Chondrocyte (in vitro differentiated cells): ENCODE measurements at places on chromosomes 3 and 15. TPM values are rescaled to one million over a fixed set of nuclear protein-coding genes. Genes with fewer than 3 reads are reported as not detected.

AADACL2 gene
- not detected in 3 replicates for total RNA-seq

GRCh38 chr3:171407759-171408158 is 52.4 kb downstream of the TNIK start:
- peak overlapping the region; percentile 60 for H3K27ac ChIP-seq
- H3K4me3 ChIP-seq, result no peak overlapping the region
- DNase-seq, result no peak
- H3K27me3 ChIP-seq, result no peaks in the 10 kb centered on the region
- no peaks in the 10 kb centered on the region for H3K36me3 ChIP-seq

CD200R1 gene
- not detected in 3 replicates for total RNA-seq

- no peak for DNase-seq
- H3K27me3 ChIP-seq, result no peaks in the 10 kb centered on the region
- no peak overlapping the region for H3K27ac ChIP-seq
- H3K4me1 ChIP-seq, result peaks cover 23% of the 10 kb centered on the region
- H3K4me3 ChIP-seq, result no peak overlapping the region
- peaks cover 1% of the 10 kb centered on the region for H3K36me3 ChIP-seq
These were observed 9.5 kb upstream of the FSTL1 start for GRCh38 chr3:120460181-120460790.

- no peaks in the 10 kb centered on the region for H3K4me1 ChIP-seq
- no peak for DNase-seq
- H3K36me3 ChIP-seq, result no peaks in the 10 kb centered on the region
These were observed 241.4 kb downstream of the EDEM1 start for GRCh38 chr3:5428607-5429516.

TM2D3 gene
- 42.0 to 46.5 TPM (median 44.7 TPM) in 3 replicates for total RNA-seq

GRCh38 chr3:27252646-27253045 is 116.5 kb downstream of the NEK10 start:
- H3K4me3 ChIP-seq, result no peak overlapping the region
- peaks cover 7% of the 10 kb centered on the region for H3K36me3 ChIP-seq
- H3K27me3 ChIP-seq, result no peaks in the 10 kb centered on the region
- DNase-seq, result no peak

EPHA6 gene
- total RNA-seq, result 0.33 to 0.70 TPM (median 0.62 TPM) in 3 replicates

DNA sequence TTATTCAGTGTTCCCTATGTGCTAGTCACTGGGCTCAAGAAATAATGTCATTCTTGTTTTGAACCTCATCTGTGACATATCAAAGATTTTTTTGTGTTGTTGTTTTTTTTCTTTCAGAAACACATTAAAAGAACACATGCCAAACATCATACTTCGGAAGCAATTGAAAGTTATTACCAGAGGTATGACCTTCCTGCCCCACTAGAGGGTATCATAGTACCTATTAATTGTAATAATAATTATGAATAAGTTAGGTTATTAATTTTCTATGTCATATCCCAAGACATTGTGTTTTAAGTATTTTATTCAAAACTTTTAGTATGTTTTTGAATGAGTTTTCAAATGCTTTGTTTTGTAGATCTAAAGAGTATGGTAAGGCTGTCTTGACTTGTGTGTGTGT is 65.7 kb downstream of the CDIN1 start:
- peaks cover 10% of the 10 kb centered on the region for H3K4me1 ChIP-seq
- no peaks in the 10 kb centered on the region for H3K27me3 ChIP-seq
- no peaks in the 10 kb centered on the region for H3K36me3 ChIP-seq
- H3K27ac ChIP-seq, result no peak overlapping the region

DNA sequence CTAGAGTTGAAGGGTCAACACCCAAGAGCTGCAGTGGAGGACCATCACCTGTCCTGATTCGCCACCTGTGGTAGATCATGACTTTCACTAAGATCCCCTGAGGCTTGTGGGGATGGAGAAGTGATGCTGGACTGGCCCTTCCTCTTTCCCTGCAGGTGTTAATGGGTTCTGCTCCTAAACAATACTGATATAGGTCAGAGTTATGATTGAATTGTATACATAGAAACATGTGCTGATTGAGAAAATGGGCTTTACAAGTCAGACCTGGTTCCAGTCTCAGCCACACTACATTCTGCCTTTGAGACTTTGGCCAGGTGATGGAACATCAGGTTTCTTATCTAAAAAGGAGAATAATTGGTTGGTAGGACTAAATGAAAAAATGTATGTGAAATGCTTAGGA is 418.9 kb upstream of the TPRG1 start:
- H3K27me3 ChIP-seq, result no peaks in the 10 kb centered on the region
- H3K27ac ChIP-seq, result no peak overlapping the region
- peaks cover 38% of the 10 kb centered on the region for H3K4me1 ChIP-seq

GRCh38 chr15:73686781-73687256 is 2.6 kb downstream of the CD276 start:
- peak overlapping the region; percentile 86 for H3K27ac ChIP-seq
- H3K4me1 ChIP-seq, result peaks cover 33% of the 10 kb centered on the region
- no peaks in the 10 kb centered on the region for H3K36me3 ChIP-seq
- H3K4me3 ChIP-seq, result peak overlapping the region; percentile 86

- H3K4me1 ChIP-seq, result peaks cover 28% of the 10 kb centered on the region
- H3K36me3 ChIP-seq, result peaks cover 3% of the 10 kb centered on the region
- DNase-seq, result no peak
- H3K27ac ChIP-seq, result peak overlapping the region; percentile 83
- no peaks in the 10 kb centered on the region for H3K27me3 ChIP-seq
These were observed 61.3 kb downstream of the UBE2E2 start for GRCh38 chr3:23264413-23264812.

MAP2K5 gene
- 14.0 to 19.8 TPM (median 17.5 TPM) in 3 replicates for total RNA-seq

DNA sequence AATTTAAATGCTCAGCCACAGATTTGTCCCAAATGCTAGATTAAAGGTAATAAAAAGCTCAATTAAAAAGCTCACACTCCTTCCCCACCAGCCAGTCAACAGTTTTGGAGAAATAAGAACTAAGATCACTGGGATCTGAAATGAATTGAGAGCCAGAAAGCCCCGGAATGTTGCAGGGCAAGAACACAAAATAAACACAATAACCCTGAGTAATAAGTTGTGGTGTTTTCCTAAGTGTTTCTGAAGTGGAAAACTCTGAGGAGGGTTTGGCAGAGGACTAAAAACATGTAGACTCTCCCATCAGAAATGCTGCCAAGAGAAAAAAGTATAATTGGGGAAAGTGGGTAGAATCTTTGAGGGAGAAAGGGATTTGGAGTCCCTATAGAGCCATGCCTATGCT is 127.8 kb downstream of the ABI3BP start:
- H3K27ac ChIP-seq, result no peak overlapping the region
- DNase-seq, result no peak
- no peak overlapping the region for H3K4me3 ChIP-seq
